Glomerular endothelial cell (primary cell): ENCODE measurements at places on chromosomes 2 and 18.

DNA sequence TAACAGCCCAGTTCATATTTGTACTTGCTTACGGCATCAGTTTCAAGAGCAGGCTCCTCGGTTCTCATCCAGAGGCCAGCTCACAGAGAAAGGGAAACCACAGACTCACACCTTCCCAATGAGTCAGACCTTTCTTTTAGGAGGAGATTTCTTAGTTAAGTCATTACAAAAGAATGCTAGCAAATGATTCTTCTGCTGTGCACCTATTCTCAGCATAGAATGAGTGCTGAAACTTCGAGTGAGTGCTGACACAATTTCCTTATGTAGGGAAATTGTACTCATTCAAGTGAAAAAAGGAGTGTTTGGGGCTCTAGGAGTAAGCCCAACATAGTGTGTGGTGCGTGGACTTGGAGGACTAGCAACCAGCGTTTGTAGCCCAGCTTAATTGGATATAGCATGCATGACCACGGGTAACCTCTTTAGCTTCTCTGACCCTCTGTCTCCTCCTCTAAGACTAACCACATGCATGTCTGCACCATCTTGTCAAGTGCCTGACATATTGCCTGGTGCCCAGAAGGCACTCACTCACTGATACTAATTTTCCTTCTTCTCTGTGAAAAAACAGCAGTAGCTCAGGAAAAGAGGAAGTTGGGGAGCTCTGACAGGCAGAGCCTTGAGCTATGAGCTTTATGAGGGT, 87.0 kb downstream of the ALPK2 start:
- peak; percentile 39 for DNase-seq

DNA sequence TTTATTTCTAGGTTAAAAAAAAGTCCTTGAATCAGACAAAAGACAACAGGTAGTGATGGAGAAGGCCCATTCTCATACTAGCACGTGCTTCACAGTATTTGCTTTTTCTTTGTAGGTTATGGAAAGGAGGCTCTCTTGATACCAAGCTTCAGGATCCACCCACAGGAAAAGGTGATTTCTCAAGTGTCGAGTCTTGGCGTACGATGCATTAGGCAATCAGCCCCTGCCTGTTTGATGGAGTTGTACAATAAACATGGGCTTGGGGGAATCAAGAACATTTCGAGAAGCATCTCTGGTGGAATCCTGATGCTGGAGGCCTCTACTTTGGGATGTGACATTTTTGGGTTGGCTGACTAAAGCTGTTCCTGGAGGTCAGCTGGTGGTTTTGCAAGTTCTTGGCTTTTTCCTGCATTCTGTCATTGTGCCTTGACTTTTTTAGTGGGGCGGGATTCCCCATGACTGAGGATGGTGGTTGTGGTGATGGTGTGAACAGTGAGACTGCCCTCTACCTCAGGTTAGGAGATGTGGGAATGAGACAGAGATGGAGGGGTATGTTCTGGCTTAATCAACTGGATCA, 231.5 kb upstream of the SPRED2 start:
- DNase-seq, result no peak

DNA sequence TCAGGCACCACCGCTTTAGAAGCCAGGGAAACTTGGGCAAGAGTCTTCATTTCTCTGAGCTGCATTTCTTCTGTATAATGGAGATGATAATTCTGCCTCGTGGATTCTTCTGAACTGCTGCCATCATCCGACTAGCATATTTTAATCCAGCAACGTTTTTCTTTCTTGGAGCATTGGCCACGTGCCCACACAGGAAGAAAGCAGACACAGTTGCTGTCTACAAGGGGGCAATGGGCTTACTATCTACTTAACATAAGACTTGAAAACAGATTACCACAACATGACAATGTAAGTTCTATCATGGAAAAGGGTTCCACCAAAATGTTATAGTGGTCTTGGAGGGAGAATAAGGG, 176.5 kb downstream of the FAM210A start:
- DNase-seq, result no peak

DNA sequence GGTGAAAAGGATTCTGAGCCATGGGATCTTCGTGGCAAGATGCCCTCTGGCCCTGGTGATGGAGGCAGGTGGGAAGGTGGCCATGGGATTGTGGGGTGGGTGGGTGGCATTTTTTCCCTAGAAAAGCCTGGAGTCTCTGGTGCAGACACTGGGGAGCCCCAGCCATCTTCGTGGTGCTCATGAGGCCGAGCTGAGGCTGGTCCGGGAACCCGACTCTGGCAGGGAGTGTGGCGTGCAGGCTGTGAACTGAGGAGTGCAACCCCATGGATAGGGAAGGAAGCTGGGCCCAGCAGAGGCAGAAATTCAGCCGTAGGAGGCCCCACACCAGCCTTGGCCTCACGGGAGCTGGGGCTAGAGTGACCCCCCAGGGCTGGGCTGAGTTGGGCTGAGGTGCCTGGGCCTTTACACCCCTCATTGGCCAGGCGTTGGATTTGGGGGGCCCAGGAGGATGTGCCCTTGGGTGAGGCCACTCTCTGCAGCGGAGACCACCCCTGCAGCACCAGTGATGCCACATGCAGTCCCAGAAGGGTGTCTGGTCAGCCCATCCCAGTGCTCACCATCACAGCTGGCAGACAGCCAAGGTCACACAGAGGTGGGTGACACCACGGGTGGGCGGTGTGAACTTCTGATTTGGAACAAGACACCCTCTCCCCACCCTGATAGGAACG, 115.6 kb upstream of the HDAC4 start:
- no peak for DNase-seq

DNA sequence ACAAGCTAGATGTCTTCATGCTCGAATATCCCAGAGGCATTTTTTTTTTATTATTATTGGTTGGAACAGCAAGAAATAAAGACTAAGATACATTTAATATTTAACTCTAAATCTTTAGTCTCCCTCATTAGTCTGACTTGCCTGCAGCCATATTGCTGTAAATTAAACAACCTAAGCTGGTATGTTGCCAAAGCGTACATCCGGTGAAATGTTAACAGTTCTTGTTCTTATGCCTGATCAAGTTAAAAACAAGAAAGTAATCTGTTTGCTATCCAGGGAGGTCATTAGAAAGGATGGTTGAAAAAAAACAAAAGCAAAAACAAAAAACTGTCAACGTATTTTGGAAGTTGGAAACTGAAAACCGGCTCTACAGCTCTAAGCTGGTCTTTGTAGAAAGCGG, 125.9 kb upstream of the NABP1 start:
- no peak for DNase-seq
